ENCODE measurements at places on chromosomes 11 and 22.

- no peak for DNase-seq
Observed at GRCh38 chr22:50576070-50576469, 2.2 kb downstream of the CPT1B start.

DNA sequence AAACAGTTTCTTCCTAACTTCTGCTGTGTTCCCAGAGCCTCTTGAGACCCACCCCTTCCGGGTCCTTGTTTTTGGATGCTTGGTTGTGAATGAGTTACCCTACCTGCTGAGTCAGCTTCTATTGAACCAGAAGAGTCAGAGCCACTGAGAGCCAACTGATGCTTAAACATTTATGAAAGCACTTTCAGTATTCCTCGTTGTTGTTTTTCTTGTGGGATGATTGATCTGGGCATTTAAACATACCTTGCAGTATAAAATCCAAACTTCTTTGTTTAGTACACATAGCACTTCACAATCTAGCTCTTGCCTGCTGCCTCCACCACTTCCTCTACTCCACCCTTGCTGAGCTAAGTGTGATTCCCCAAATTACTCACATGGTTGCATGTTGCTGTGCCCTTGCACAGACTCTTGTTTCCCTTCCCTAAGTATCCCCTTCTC is 5.5 kb downstream of the PRSS23 start:
- no peak for DNase-seq

DNA sequence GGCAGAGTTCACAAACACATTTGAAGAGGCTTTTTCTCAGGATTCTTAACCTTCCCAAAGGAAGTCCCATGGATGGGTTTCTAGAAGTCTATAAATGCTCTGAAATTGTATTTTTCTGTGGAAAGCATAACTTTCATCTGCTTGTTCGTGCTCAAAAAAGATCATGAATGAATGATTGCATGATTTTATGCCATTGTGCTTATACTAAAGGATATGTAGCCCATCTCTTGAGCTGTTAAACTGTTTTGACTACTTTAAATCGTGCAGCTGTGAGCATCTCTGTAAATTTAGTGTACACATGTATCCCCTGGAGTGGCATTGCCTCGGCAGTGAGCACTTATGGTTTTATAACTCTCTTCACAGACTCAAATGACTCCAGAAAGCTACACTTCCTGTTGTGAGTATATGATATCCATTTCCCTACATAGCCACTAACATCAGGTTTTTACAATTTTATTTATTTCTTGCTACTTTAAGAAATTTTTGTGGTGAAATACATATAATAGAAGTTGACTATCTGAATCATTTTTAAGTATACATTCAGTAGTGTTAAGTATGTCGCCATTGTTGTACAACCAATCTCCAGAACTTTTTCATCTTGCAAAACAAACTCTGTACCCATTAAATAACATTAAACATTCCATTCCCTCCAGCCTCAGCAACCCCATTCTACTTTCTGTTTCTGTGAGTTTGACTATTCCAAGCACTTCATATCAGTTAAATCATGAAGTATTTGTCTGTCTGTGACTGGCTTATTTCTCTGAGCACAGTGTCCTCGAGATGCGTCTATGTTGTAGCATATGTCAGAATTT is 8.0 kb downstream of the NEAT1 start:
- DNase-seq = no peak

DNA sequence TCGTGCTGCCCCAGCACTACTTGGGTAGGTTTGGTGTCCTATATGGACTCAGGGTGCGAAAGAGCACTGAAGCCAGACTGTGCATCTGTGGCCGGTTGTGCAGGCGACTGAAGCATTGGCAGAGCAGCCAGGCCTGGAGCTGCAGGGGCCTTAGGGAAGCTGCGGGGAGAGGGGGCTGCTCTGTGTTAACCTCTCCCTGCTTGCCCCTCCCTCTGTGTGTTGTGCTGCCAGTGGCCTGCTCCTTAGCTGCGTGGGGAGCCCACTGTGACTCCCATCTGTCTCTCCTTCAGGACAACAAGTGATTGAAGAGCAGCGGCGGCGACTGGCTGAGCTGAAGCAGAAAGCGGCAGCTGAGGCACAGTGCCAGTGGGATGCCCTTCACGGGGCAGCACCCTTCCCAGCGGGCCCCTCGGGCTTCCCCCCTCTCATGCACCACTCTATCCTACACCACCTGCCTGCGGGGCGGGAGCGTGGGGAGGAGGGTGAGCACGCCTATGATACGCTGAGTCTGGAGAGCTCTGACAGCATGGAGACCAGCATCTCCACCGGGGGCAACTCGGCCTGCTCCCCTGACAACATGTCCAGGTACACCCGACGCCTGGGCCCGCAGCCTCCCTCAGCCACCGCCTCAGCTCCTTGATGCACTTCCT is 34.3 kb downstream of the TREH start:
- DNase-seq = no peak

GRCh38 chr22:24177045-24177444 is 4.2 kb upstream of the SUSD2 start:
- no peak for DNase-seq

DNA sequence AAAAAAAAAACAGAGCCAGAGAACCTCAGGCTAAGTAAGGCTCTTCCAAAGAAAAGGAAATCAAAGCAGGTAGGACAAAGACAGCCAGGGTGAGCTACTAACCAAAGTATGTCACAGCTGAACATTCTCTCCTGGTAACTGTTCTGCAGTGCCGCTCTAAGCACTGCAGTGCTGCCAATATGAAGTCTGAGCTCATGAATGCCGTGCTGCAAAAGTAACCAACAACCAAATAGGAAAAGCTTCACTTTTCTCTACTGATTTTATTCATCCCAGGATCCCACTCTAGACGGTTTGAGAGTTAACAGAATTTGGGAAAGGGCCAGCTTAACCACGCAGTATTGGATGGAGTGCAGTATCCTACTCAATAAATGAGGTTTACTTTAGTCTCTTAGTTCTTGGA is 3.5 kb downstream of the SIK3 start:
- DNase-seq = peak; percentile 26

DNA sequence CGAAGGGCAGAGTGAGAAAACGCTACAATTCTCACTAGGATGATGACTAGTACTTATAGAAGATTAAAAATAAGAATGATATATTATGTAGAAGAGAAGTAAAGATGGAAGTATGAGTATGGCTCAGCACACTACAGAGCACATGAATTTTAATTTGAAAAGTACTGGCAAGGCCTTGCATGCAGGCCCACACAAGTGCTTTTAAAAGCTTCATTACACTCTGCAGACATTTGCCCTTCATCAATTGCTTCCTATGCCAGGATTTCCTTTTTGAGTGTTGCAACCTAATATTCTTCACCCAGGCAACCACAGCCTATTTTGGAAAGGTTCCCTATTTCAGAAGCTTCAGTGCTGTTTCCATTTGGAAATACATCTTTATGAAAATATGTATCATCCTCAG is 81.1 kb downstream of the LARGE2 start:
- no peak for DNase-seq

DNA sequence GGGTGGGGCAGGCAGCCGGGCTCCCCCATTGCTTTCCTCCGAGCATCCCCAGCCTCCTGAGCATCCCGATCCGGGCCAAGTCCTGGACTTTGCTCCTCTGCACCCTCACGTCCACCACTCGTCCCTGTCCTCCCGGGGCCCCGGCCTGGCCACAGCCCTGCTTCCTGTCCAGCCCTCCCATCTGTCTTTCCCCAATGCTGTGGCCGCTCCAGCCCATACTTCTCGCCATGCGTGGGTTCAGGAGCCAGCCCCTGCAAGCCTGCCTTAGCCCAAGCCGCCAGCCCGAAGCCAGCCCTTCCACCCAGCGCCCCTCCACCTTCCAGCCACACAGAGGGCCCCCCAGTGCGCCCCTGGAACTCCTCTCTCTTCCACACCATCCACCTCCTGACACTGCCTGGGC is 23.8 kb downstream of the MRPL23 start:
- no peak for DNase-seq

- DNase-seq = no peak
Observed at GRCh38 chr11:68071281-68072048, 32.6 kb downstream of the TCIRG1 start.

- no peak for DNase-seq
Observed at GRCh38 chr11:34353881-34354280, 3.9 kb downstream of the ABTB2 start.

DNA sequence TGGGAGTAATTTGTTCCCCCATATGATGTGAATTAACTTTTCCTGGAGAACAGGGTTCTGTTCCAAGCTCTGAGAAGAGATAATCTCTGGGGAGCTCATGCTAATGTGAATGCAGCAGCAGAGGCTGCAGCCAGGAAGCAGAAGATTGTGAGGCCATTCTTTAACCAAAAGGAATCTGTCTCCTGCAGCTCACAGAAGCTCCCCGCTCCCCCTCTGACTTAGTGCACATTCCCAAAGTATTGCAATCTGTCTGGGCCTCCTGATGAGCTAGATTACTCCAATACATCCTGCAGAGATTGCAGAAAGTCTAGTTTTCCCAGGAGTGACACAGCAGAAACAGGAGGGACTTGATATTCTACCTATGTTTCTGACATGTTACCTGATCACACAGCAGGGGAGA is 420.6 kb upstream of the FAT3 start:
- peak; percentile 23 for DNase-seq

DNA sequence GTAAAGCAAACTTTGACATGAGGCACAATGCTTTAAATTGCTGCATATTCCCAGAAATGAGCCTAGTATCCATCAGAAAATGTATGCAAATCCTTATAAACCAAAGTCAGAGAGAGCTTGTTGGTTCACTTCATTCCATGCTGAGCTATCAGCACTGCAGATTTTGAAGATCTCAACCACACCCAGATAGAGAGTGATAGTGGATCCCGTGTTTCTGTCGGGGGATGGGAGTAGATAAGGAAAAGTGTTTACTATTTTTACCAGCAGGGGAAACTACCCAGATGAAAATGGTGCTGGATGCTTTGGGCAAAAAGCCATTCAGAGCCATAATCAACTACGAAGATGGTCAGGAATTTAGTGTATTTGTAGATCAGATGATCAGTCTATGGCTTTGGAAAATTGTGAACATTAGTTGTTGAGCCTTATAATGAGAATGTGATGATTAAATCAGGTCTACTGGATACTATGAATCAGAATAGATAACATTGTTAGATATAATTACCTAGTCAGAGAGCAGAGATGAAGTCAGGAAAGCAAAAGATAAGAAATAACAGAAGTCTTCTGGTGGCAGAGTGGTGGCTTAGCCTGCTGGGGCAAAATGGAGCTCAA is 10.8 kb downstream of the OR51B6 start:
- no peak for DNase-seq

GRCh38 chr11:77665240-77665965 is 27.8 kb upstream of the CLNS1A start:
- no peak for DNase-seq

DNA sequence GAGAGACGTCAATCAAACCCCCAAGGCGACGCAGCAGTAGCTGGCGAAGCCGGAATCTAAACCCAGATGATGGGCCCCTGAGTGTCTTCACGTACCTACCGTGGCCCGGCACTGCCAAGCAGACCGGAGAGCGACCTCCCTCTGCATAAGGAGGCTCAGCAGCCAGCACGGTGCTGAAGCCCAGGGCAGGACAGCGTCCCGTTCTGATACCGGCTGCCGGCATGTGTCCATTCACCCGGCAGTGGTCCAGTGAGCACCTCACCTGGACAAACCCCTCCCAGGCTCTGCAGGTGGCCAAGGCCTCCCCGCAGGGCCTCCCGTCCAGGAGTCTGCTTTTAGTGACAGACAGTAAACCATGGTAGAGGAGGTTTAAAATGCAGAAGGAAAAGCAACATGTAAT is 142.0 kb downstream of the BRD1 start:
- DNase-seq = no peak

DNA sequence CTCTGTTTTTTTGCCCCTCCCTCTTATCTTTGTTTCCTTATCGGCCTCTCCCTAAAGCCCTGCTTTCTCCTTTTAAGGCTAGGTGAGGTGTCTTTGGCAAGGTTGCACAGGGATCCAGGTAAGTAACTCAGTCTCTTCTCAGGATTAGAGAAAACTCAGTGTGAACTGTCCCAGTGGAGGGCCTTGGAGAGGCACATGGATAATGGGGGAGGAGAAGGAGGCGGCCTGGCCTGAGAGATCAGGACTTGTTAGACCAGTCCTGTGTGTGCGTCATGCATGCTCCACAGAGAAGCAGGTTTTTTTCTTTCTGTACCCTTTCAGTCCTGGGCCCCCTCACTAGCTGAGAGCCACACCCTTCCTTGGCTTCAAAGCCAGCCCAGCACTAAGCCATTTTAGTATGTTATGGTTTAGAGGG is 19.9 kb downstream of the CTNND1 start:
- peak; percentile 72 for DNase-seq

GRCh38 chr22:39384750-39385480 is 14.7 kb upstream of the TAB1 start:
- DNase-seq = peak; percentile 62

DNA sequence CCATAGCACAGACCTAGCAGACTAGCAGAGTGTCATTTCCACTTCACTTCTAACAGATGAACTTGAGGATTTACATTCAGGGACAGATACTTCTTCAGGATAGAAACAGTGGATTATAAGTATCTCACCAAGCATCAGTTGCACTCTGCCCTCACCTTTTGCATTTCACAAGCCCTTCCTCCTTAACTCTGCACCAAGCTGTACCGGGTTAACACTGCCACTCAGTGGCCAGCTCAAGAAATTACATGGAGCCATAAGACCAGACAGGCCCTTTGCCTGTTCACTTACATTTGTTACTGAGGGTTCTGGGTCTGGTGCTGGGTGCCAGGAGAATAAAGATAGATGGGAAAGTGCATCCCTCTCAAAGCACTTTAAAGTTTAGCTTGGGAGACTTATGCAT is 309.8 kb downstream of the SHANK2 start:
- no peak for DNase-seq

DNA sequence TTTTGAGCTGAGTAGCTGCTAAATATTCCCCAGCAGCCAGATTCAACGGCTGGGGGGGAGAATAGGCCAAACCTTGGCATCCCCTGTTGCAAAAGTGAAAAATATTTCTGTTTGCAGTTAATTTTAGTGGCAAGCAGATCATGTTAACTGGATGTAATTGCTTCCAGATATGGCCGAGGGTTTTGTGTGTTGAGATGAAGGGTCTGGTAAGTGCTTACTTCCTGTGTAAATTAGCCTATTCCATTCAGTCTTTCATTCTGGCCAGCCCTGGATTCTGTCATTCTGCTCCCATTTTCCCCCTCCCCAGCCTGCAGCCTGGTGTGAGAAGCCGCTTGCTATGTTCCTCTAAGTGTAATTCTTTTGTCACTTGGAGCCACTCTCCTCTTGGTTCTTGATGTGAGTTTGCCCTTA is 17.4 kb downstream of the ZBTB16 start:
- no peak for DNase-seq
